ENCODE measurements at places on chromosomes 1 and 21.

- DNase-seq = no peak
Observed at GRCh38 chr1:226441629-226442028, 33.7 kb upstream of the PARP1 start.

DNA sequence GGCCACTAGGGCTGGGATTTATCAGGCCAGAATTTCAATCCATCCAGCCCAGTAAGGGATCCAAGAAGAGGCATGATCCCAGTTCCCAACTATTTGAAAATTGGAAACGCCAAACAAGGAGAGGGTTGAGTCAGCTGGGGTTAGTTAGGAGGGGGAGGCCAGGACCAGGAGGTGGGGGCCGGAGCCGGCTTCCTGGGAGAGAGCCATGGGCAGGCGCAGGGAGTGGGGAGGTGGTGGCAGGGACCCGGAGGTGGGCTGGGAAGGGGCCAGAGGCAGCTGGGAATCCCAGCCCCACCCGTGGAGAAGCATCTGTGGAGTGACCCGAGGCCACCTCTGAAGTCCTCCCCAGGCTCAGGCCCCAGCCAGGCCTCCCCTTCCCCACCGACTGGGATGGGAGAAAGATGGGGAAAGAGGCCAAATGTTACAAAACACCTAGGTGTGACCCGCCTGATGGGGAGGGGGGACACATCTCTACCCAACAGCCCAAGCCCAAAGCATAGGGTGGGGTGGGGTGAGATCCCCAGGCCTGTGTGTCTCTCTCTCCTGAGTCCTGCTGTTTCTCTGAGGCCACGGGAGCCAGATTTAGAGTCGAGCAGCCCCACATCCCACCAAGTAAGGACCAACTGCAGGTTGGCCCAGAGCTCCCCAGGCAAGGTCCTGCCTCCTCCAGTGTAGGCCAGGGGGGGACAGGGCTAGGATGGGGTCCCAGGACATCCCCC lies 10.1 kb downstream of the HSPG2 start:
- no peak for DNase-seq

DNA sequence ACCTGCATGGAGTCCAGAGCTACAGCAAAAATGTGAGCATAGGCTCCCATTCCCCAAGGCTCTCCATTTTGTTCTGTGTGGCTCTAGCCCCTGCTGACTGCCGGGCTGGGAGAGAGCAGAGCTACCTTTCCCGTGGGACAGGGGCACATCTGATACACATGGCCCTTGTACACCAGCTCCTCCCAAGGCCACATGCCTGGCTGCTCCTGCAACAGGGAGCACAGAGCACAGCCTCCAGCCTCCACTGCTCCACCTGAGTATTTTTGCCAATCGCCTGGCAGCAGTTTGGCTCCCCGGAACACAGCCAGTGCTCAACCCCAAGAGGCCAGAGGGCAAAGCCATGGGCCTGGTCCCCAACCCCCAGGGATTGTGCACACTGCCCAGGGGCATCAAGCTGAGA lies 146.5 kb downstream of the CHD1L start:
- DNase-seq = no peak

DNA sequence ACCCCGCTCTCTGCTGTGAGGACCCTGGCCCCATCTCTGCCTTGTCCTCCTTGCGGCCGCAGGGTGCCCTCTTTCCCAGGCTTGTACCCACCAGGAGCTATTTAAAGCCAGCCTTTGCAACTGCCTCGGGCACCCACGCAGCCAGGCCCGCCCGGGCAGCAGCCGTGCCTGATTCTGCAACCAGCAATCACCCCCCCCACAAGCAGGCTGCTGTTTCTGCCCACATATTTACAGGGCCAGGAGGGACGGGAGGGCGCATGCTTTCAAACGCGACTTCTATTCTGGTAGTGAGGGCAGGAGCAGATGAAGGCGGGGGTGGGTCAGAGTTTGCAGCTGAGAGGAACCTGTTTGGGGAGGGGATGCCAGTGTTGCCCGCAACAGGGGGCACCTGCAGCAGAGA lies 13.6 kb downstream of the GABRD start:
- DNase-seq = no peak

DNA sequence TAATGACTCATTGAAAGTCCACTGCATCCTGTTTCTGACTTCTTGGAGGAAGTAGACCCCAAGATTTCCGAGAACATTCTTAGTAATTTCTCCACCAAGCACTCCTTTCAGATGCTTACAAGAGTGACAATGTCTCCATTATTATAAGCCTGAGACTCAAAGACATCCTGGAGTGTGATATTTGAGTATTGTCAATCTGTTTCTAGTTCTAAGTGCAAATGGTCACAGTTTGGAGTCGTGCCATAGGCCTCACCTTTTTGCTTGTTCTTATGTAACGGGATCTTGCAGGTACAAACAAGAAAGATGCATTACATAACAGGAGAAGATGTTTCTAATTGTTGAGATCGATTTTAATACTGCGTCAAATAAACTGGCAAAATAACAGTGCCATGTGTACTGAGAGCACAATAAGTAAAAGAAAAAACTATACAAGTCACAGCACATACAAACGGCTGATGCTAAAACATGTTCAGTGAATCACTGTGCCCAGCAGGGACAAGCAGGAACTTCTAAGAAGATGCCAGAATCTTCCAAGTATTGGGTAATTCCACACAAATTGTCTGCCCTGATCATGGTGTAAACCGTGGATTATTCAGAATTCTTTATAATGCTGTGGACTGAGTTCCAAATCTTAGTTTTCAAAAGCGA lies 54.1 kb downstream of the CD2 start:
- DNase-seq = no peak

GRCh38 chr1:228853191-228853590 lies 117.9 kb downstream of the RHOU start:
- no peak for DNase-seq

GRCh38 chr1:15771836-15772515 lies 13.4 kb downstream of the FBLIM1 start:
- DNase-seq = no peak

GRCh38 chr1:23743287-23744152 lies at the start of gene ELOA:
Gene ELOA, plus strand, starts transcription at chr1:23743471. Its CDS starts 33 bp downstream, at chr1:23743504.
- peak; percentile 66 for DNase-seq

DNA sequence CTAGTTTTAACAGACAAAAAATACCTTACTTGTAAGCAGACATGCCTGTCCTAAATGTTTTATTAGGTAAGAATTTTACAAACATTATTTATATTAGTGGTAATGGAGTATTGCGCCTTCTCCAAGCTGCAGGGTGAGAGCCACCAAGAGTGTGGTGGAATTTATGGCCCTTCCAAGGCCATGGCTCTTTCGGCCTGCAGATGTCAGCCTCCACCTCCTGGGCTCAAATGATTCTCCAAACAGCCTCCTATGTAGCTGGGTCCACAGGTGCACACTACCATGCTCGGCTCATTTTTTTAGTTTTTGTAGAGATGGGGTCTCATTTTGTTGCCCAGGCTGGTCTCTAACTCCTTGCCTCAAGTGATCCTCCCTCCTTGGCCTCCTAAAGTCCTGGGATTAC lies 56.3 kb downstream of the ITGB3BP start:
- DNase-seq = no peak

DNA sequence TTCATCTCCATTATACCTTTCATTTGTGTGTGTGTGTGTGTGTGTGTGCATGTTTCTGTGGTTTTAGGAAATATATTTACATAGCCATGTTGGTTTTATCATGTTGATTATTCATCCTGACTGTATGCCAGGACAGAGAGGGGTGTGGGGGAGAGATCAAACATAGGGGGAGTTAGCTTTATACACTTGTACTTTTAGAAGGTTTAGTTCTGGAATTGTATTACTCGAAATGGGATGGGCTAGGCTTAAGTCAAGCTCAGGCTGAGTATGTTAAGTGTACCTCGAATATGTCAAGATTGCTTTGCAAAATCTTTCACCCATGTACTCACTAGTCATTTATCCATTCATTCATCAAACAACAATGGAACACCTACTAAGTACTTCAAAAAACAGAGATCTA lies 123.3 kb downstream of the HMCN1 start:
- DNase-seq = no peak

- no peak for DNase-seq
Observed at GRCh38 chr21:34790834-34791233, 122.0 kb downstream of the CLIC6 start.

GRCh38 chr1:177440821-177441220 lies 270.1 kb downstream of the BRINP2 start:
- DNase-seq = no peak

DNA sequence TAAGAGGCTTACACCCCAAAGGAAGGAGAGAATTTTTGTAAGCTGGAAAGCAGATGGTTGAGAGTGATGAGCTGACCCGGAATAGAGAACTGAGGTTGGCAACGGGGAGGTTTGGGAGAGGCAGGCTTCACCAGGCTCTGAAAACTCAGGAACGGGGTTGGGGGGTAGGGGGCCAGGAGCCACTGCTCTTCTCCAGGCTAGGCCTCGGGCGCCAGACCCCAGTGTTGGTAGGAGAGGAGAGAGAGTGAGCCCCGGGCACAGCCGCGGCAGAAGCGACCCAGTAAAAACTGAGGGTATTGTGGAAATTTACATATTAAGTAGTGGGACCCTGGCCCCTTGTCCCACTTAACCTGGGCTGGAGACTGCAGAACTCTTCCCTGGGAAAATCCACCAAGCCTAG lies 45.7 kb downstream of the GPR161 start:
- DNase-seq = no peak

GRCh38 chr1:99975529-99975928 lies 5.7 kb downstream of the SLC35A3 start:
- DNase-seq = no peak

- DNase-seq = no peak
Observed at GRCh38 chr21:24470852-24471251, 1136.4 kb downstream of the MRPL39 start.

- DNase-seq = no peak
Observed at GRCh38 chr1:203744075-203744972, 20.7 kb upstream of the LAX1 start.

DNA sequence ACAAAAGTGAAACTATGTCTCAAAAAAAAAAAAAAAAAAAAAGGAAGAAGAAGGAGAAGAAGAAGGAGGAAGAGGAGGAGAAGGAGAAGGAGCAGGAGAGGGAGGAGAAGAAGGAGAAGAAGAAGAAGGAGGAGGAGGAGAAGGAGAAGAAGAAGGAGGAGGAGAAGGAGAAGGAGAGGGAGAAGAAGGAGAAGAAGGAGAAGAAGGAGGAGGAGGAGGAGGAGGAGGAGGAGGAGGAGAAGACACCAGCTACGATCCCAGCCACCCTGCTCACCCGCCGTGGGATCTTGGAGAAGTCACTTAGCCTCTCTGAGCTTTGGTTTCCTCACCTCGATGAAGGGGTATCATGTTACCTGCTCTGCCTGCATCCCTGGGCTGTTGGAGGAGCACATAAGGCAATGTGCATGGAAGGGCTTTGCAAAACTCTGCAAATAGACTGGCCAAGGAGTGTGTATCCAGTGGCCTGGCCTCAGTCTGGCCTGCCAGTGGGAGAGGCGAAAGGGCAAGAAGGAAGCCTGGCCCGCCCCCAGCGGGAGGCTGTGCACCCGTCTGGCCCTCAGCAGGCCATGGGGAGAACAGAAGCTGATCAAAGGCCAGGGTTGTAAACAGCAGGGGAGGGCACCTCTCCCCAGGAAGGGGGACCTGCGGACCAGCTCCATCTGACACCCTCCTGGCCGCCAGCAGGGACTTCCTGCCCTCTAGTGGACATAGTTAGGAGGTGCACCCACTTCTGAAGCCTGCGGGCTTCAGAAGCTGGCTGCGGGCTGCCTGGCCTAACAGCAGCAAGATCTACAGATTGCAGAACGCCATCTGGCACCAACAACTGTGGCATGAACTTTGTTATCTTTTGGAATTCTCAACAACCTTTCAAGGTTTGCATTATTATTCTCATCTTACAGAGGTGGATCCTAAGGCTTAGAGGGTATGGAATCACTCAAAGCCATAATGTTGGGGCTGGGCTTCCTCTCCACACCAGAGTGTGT lies 19.2 kb upstream of the CDK18 start:
- DNase-seq = no peak

DNA sequence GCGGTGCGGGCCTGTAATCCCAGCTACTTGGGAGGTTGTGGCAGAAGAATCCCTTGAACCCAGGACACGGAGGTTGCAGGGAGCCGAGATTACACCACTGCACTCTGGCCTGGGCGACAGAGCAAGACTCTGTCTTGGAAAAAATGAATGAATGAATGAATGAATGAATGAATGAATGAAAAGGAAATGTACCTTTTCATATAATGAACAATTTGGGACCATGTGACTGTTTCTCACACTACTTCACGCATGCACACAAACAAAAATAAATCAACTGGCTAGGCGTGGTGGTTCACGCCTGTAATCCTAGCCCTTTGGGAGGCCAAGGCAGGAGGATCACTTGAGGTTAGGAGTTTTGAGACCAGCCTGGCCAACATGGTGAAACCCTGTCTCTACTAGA lies 24.3 kb downstream of the USP48 start:
- DNase-seq = no peak

DNA sequence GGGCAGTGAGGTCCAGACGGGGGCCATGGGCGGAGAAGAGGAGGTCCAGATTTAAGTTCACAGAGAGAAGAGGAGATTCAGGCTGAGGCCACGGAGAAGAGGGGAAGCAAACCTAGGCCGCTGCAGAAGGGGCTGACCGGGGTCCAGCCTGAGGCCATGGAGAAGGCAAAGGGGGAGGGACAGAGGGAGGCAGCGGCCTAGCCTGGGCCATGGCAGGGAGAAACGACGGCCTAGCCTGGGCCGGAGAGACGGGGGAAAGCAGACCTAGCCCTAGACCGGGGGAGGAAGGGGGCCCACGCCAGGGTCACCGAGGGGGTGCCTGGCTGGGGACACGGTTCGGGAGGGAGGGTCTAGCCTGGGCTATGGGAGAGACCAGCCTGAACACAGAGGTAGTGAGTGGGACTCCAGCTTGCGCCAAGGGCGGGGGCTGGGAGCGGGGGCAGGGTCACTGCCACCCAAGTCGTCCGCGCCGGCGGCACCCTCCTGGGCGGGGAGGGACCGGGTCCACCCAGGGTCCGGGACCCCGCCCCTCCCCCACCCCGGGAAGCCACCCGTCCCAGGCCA lies 459 bp downstream of the CAPZB start:
- no peak for DNase-seq

DNA sequence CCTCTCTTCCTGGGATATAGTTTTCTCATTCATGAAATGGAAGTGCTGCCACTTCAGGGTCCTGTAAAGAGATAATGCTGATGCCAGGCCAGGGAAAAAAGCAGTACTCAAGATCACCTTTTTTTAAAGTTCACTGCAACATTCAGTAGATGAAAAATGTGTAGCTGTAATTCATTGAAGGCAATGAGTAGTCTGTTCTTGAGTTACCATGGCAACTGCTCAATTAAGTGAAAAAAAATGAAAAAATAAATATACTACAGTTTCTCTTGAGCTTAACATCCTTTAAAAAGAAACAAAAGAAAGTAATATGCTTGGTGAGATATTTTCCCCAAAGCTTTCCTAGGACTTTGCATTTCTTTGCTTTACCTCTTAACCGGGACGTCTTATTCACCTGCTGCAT lies 183.3 kb downstream of the AK5 start:
- no peak for DNase-seq

DNA sequence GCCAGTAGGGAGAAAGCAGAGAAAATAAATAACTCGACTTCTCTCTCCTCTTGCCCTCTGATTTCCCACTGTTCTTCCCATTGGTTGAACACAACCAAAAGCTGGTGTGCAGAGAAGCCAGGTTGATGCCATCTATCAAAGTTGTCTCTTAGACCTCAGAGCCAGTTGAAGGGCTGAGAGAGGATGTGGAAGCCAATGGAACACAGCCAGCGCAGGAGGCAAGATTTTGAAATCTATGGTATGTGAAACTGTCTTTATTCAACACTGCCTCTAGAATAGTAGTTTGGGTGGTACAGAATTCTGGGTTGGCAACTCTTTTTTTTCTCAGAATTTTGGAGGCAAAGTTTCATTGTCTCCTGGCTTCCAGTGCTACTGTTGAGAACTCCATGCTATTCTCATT lies 11.3 kb upstream of the SMAP2 start:
- DNase-seq = no peak

All from activated gamma-delta T cell (primary cell).